Breast epithelium (tissue), 4 donors: ENCODE measurements at places on chromosomes 11 and 22. TPM values are rescaled to one million over a fixed set of nuclear protein-coding genes. Genes with fewer than 3 reads are reported as not detected.

DNA sequence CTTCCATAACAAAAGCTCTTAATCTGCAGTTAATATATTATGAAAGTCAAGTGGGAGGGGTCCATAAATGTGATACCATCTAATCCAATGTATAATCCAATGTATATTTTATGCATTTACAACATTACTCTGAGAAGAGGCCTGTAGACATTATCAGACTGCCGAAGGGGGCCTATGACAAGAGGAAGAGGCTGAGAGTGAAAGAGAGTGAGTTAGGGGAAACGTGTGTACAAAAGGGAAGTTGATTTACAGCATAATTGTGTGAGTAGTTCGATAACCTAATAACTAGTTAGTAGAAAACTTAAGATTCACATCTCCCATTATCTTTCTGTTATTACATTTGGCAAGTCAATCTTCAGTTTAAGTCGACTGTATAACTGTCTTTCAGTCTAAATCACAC is 86.6 kb downstream of the DDX10 start:
- no peak overlapping the region for H3K4me3 ChIP-seq
- H3K27me3 ChIP-seq, result no peaks in the 10 kb centered on the region
- DNase-seq, result no peak

Gene CCDC81
- total RNA-seq, result 1.2 TPM

- no peak overlapping the region for H3K4me3 ChIP-seq
- H3K4me1 ChIP-seq, result no peaks in the 10 kb centered on the region
- no peaks in the 10 kb centered on the region for H3K27me3 ChIP-seq
- no peaks in the 10 kb centered on the region for H3K36me3 ChIP-seq
- H3K27ac ChIP-seq, result no peak overlapping the region
Measured at GRCh38 chr11:28296426-28296825, 188.2 kb downstream of the METTL15 start.

DNA sequence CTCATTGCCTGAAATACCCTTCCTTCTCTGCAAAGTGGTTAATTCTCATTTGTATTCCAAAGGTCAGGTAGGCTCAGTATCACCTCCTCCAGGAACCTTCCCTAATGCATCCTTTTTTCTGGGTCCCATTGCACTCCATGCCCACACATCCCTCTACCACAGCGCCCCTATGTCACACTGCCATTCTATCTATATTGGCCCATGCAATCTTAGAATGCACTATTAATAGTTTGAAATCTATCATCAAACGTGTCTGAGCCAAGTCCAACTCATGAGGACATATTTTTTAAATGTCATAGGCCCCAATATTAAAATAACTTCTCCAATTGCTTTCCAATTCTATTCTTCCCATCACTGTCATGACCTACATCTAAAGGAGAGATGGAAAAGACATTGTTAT is 495.1 kb downstream of the SOX6 start:
- H3K27me3 ChIP-seq, result no peaks in the 10 kb centered on the region
- no peak for DNase-seq
- H3K36me3 ChIP-seq, result no peaks in the 10 kb centered on the region
- no peak overlapping the region for H3K27ac ChIP-seq
- no peak overlapping the region for H3K4me3 ChIP-seq
- H3K4me1 ChIP-seq, result no peaks in the 10 kb centered on the region

- H3K27ac ChIP-seq, result no peak overlapping the region
- DNase-seq, result no peak
- no peaks in the 10 kb centered on the region for H3K27me3 ChIP-seq
- no peaks in the 10 kb centered on the region for H3K4me1 ChIP-seq
- H3K4me3 ChIP-seq, result no peak overlapping the region
- no peaks in the 10 kb centered on the region for H3K36me3 ChIP-seq
Measured at GRCh38 chr11:2836315-2837095, 49.1 kb downstream of the CDKN1C start.

DNA sequence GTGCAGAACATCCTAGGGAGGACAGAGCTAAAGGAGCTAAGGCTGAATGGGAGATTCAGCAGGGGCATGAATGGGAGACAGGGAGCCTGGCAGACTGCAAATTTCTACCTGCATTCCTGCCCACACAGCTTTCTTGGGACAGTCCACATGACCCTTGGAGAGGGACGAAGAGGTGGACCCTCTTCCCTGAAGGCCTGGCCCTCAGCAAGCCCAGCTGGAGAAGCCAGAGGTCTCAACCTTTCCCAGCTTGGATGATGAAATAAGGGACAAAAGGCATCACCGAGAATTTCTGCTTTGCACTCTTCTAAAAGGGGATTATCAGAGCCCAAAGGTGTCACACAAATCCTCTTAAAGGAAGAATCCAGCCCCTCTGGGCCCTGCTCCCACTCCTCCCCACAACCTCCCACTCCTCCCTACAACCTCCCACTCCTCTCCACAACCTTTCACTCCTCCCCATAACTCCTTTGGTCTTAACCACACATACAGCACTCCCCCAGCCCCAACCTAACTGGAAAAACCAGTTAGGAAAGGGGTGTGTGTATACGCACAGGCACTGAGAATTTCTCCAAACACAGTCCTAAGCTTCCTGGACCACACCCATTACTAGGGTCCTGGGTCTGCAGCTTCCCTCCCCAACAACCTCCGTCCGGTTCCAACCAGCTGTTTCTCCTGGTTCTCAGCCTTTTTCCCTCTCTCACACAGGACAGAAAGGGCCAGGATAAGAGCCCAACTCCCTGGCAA is 38.4 kb downstream of the RPL27A start:
- no peak for DNase-seq
- peak overlapping the region; percentile 98 for H3K27ac ChIP-seq
- H3K4me3 ChIP-seq, result no peak overlapping the region
- H3K4me1 ChIP-seq, result peaks cover 61% of the 10 kb centered on the region
- H3K27me3 ChIP-seq, result no peaks in the 10 kb centered on the region

Gene SYCE3
- total RNA-seq, result not detected

GRCh38 chr11:110891411-110891810 is 179.2 kb upstream of the ARHGAP20 start:
- H3K27ac ChIP-seq, result peak overlapping the region; percentile 32
- H3K27me3 ChIP-seq, result no peaks in the 10 kb centered on the region
- no peak overlapping the region for H3K4me3 ChIP-seq
- H3K4me1 ChIP-seq, result no peaks in the 10 kb centered on the region
